Left lobe of liver (tissue), 2 donors: ENCODE measurements at places on chromosomes 1 and 21. TPM values are rescaled to one million over a fixed set of nuclear protein-coding genes. Genes with fewer than 3 reads are reported as not detected.

DNA sequence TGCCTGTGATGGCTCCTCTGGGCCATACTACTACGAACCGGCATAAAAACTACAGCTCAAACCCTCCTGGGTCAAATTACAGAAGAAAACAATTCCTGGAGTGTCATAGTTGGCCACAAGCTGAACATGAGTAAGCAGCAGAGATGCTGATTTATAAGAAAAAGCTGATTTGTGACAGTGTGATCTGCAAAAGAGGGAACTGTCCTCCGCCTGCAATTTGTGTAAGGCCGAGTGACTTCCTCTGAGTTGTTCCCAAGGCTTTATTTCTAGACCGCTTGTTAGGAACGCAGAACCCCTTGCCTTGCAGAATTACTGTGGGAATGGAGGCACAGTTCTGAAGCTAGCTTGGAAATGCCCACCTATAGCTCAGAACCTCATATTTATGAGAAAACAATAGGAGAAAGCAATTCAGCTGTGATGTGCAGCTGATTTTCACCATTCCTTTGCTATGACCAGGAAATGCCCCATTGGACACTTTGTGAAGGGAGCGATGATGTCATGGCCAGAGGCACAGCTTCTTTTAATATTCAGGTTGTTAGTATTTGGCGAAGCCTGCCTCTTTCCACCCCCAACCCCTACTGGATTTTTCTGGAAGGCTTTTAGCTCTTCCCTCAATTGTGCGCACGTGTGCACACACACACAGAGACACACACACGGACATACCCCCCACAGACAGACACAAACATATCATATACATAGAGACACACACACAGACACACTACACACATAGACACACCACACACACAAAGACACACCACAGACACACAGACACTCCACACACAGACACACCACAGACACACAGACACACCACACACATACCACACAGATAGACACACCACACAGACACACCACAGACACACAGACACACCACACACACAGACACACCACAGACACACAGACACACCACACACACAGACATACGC is 47.6 kb downstream of the IER5 start:
- DNase-seq, result no peak

- no peak for DNase-seq
These were observed 29.0 kb upstream of the NTPCR start for GRCh38 chr1:232921381-232921780.

DNA sequence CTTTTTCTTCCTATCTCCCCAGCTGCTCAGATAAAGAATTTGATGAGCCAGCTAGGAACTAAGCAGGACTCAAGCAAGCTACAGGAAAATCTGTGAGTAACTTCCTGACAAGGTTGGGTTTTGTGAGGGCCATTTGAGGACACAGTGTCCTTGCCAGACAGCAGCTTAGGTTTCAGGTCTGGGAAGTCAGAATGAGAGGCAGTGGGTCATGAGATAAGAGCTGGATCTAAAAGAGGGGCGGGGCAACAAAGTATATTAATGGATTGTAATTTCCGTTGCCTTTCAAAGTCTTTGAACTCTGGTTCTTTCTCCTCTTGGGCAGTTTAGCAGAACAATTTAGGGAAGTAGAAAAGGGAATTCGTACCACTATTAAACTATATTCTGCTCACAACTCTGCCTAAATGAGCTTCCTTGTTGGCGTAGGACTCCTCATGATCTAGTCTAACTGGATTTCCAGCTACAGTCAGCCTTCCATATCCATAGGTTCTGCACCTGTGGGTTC is 16.6 kb downstream of the STX12 start:
- no peak for DNase-seq

- DNase-seq, result no peak
These were observed 134.0 kb upstream of the DPYD start for GRCh38 chr1:98054786-98055185.

The NEK2 gene
- total RNA-seq, result 0.13 TPM

- no peak for DNase-seq
These were observed 218.5 kb downstream of the PLA2G4A start for GRCh38 chr1:187047298-187047697.

DNA sequence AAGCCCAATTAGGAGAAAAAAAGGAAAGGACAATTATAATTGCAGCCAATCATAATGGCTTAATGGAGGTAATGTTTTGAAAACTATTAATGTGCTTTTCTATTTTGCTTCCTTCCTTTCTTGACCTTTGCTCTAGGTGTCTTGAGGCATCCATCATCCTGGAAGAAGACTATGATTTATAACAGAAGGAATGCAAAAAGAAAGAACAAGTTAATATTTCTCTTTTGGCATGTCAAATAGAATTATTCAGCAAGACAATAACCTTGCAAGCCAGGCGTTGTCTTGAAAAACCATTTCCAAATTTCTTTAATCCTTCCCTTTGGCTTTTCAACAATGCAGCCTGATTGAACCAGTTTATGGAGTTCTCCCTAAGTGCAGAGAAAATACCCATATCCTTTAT is 107.7 kb upstream of the USP24 start:
- no peak for DNase-seq

DNA sequence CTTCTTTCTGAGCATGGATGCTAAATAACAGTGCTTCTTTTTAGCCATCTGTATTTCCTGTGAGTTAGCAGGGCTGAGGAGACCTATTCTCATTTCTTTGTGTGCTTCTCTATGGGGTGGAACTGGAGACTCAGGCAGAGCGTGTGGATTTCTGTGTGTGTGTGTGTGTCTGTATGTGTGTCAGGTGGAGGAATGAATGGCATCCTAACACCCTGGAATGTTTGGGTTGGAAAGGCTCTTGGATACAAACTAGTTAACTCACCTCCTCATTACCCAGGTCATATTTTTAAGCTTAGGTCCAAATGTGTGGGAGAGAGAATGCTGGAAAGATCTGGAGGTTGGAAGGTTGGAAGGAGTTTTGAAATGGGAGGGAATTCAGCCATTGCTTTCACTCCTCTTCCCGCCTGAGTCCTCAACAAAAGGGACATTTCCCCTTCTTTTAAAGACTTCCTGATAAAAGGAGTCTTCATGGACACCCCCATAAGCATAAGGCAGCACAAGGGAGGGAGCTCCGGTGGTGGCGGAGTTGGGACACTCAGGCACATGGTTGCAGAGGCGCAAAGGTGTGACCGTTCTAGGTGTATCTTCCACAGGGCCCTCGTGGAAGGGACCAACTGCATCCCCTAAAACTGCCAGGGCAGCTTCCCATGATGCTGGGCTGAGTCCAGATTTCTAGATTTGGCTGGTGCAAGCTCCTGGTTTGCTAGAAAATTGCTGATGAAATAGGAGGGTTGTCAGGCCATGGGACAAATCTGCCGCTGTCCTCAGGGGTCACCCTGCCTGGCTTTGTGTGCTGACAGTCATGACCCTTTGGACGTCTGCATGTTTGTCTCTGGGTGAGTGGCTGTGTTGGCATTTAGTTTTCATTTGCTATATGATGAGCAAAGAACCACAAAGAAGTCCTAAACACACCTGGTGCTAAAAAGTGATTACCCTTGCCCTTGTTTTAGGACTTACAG is 37.6 kb downstream of the MTARC1 start:
- peak; percentile 84 for DNase-seq

The PRR9 gene
- not detected for total RNA-seq

The F13B gene
- total RNA-seq, result 42.2 TPM

DNA sequence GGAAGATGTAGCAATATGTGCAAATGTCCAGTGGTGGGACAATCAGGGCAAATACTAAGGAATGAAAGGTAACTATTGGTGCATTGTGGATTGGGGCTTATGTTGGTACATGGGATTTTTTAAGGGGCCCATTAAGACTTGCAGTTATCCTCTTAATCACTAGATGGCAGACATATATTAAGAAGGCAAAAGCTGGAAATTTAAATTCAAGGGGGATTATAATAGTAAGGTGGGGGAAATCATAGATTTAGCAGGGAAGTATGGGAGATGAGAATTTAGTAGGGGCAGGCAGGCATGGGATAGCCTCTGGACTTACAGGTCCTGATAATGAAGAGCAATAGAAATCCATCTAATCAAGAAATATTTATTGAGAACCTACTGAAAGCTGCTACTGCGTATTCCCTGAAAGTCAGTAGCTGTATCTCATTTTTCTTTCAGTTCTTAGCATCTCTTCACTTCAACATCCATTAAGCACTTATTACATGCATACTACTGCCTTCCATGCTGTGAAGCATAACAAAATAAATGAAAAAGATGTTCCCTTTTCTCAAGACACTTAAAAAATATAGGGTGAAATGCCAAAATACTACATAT is 251.8 kb downstream of the CRB1 start:
- DNase-seq, result no peak

DNA sequence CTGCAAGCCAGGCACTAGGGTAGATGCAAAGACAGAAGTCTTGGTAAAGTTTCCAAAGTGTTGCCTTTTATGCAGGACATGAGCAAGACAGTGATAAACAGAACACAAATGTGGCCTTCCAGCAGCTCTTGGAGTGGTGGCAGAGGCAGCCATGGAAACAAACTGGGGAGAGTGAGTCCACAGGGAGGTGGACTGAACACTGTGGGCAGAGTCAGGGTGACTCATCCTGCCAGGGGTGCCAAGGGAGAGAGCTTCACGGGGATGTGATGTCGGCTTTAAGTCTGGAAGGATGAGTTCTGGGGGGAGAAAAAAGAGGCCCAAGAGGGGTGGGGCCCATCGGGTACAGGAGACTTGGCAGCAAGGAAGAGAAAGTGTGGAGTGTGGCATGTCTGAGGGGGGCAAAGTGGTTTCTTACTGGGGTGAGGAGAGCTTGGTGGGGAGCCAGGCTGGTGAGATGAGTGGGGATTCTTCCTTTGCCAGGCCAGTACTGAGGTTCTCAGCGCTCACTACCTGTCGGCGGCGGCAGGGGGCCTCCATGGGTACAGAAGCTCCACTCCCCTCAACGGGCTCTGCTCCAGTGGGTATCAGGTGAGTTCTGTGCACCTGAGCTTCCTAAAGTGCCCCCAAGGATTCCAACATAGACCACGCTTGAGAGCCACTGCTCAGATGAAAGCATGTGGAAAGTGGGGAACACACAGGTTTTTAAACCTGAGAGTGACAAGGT is 41.8 kb downstream of the KIAA0040 start:
- no peak for DNase-seq

GRCh38 chr1:213439703-213440102 is 388.7 kb downstream of the RPS6KC1 start:
- no peak for DNase-seq

DNA sequence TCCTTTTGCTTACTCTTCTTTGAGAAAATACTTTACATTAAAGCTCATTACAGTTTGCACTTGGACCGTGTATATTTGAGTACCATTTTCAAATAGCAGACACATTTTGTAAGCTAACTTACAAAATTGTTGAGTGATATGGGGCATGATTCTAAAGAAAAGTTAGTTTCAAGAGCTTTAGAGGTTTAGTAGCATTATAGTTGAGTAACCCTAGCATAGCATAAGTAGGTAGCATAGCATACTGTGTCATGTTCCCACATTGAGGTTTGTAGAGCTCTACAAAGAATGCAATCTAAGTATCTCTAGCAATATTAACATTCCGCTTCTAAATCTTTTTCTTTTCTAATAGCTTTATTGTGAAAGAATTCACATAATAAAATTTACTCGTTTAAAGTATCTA is 92.0 kb downstream of the ITSN1 start:
- no peak for DNase-seq

DNA sequence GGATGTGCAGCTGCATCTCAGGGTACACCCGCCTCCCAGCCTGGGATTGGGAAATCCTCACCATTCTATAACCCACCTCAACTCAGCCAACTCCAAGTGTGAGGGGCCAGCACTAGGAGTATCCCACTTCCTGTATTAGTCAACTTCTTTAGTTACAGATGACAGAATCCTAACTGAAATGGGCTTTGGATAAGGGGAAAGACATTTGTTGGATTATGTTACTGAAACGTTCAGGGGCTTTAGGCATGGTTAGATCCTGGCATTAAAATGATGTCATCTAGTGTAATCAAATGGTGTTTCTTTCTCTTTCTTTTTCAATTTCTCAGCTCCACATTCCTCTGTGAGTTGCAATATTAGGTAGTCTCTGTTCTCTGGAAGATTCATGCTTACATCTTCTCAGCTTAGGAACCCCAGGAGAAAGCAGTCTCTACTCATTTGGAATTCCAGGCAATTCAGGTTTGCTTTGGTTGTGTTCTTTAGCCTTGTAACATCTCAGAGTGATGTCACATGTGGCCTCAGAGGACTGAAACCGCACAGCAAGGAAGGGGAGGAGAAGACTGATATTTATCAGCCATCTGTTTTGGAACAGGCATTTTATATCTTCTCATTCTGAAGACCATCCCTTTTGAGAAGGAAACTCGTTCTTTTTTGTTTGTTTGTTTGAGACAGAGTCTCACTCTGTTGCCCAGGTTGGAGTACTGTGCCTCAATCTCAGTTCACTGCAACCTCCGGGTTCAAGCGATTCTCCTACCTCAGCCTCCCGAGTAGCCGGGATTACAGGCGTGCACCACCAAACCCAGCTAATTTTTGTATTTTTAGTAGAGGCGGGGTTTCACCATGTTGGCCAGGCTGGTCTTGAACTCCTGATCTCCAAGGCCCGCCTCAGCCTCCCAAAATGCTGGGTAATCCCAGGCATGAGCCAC is 18.9 kb upstream of the TMEM54 start:
- no peak for DNase-seq

GRCh38 chr1:108732398-108732797 is 14.1 kb upstream of the STXBP3 start:
- no peak for DNase-seq

The ITLN2 gene
- total RNA-seq, result not detected

The STYXL2 gene
- not detected for total RNA-seq

The GJB3 gene
- 0.08 TPM for total RNA-seq

DNA sequence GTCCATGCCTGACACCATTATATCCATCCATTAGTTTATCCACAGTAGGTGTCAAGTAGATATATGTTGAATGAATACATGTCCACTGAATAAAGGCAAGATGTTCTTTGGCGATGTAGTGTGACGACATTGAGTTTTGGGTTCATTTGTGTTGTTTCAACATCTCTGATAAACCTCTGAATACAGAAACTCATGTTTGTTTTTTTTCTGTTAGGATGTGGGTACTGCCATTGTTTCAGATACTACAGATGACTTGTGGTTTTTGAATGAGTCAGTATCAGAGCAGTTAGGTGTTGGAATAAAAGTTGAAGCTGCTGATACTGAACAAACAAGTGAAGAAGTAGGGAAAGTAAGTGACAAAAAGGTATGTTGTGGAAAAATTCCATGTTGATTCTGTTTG is 28.1 kb downstream of the MDM4 start:
- DNase-seq, result no peak

DNA sequence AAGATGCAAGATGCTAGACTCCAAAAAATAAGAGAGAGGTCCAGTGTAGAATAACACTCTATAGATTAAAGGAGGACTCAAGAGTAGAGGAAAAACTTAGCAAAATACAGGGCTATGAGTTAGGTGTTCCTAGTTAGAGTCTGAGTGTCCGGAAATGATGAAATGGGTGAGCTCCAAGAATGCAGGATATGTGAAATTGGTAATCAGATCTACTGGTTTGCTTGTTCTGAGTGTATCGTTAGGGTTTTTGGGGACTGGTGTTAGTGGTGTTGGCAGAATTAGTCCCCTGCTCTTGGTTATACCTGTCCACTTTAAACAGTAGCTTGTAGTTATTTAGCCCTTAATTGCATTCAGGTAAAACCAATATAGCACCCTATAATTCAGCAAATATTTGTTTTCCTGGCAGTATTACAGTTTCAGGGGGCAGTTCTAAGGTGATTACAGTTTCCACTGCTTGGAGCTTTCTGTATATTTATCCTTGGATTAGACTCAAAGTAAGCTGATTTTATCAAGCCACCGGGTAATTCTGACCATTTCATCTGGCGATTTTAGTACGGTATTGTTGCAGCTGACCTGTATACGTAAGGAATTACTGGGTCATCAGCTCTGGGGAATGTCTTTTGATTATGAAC is 332.7 kb downstream of the CHRM3 start:
- DNase-seq, result no peak
